Stimulated activated CD4-positive, alpha-beta T cell treated with anti-CD3 and anti-CD28 coated beads, Interleukin-15, amount 100 ng/mL, for 48 hours (primary cell): ENCODE measurements at places on chromosomes 5 and 9.

GRCh38 chr5:42542106-42542505 is 118.9 kb downstream of the GHR start:
- DNase-seq = no peak

DNA sequence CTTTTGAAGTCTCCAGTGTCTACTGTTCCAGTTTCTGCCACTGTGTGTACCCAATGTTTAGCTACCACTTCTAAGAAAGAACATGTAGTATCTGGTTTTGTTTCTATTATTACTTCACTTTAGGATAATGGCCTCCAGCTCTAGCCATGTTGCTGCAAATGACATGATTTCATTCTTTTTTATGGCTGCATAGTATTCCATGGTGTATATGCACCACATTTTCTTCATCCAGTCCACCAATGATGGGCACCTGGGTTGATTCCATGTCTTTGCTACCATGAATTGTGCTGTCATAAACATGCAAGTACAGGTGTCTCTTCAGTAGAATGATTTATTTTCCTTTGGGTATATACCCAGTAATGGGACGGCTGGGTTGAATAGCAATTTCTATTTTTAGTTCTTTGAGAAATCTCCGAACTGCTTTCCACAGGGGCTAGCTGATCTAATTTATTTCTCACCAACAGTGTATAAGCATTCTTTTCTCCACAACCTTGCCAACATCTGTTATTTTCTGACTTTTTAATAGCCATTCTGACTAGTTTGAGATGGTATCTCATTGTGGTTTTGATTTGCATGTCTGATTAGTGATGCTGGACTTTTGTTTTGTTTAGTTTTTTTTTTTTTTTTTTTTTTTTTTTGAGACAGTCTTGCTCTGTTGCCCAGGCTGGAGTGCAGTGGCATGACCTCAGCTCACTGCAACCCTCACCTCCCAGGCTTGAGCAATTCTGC is 68.9 kb downstream of the WDR41 start:
- no peak for DNase-seq

GRCh38 chr9:80932181-80932580 is 757.2 kb downstream of the TLE1 start:
- no peak for DNase-seq

DNA sequence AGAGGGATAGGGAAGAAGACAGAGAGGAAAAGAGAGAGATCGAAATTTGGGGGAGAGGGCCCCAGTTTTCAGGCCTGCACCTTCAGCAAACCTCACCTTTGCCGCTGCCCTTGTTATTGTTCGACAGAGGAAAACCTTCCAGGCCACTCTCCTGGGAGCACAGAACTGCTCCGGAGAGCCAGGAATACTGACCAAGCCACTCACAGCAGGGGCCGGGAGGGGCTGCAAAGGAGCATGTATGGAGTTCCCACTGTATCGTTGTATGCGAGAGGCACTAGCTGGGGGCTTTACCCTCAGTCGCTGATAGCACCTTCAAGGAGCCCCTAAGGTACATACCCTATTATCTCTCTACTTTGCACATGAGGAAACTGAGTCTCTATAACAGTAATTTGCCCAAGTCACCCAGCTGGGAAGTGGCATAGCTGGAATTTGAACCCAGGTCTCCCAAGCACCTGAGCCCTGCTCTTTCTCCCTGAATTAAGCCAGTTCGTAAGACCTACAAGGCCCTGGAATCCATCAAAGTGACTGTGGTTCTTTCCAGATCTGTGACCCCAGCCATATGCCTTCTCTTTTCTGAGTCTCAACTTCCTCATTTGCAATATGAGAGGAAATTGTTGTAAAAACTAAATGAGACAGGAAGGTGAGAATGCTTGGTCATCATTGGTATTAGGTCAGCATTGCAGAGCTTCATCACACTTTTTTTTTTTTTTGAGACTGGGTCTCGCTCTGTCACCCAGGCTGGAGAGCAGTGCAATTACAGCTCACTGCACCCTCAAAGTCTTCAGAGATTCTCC is 21.0 kb upstream of the FOXE1 start:
- no peak for DNase-seq

GRCh38 chr9:15310107-15310850 is 3.3 kb upstream of the TTC39B start:
- no peak for DNase-seq

DNA sequence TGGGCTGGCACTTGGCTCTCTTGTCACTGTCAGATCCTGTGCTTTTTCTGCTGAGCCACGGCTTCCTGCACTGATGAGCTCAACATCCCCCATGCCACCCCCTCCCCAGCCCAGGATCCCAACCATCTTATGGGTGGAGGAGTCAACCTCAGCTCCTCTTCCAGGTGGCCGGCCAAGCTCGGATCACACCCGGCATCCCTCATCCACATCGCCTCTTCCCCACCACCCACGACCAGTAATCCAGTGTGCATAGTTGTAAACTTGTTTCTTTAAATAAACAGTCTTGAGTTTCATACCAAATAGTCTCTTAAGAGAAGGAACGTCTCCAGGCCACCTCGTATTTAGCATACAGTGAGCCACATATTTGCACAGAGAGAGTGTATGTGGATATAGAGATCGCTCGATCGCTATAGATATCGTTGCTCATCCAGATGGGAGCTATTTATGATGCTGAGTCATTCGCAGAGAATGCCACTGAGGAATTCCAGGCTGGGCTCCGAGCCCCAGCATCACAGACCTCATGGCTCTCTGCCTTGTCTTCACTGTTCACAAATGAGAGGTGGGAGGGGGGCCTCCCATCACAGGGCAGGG is 61.8 kb upstream of the CPLX2 start:
- no peak for DNase-seq

- DNase-seq = peak; percentile 88
Observed at GRCh38 chr9:120580051-120580896, at the start of gene CDK5RAP2. Gene CDK5RAP2, minus strand, starts transcription at chr9:120580167. Its CDS starts 189 bp downstream, at chr9:120579978.

DNA sequence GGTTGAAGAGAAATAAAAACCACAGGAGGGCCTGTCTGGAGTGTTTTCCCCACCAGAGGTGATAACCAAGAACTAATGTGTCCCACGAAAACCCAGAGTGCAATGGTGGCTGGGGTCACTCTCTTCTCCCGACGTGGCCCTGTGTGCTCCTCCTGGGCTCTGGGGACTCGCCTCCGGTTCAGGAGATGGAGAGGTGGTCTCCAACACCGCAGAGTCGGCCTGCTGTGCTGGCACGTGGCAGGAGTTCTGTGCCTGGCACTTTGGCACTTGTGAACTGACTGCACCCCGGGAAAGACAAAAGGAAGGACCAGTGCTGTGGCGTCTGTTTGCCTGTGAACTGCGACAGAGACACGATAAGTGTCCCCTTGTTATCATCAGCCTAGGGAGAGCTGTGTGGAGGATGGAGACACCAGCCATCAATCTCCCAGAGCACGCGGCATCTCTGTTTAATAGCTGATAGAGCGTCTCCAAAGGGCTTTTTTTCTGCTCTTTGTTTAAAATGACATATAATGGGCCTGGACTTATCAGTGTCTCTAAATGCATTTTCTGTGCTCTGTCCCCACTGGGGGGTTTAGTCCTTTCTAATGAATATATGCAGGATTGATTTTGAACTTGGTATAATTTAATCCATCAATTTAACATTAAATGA is 98.3 kb downstream of the MRPL36 start:
- no peak for DNase-seq

- no peak for DNase-seq
Observed at GRCh38 chr5:118479285-118479684, 509.1 kb downstream of the DTWD2 start.

DNA sequence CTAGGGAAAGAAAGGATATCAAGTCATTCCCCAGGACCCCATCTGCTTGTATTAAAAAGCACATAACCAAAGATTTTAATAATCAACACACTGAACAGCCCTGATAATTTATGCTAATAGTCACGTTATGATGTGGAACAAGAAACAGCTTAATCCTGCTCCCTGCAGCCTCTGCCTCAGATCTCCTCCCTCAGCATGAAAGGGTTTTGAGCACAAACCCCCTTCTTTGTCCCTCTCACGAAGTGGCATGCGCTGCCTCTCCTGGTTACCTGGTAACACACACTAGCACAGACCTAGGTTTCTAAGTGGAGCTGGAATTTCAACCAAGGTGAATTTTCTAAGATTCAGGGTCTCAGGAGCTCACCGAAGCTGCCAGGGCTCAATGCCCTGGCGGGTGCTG is 5.1 kb downstream of the IGFBPL1 start:
- no peak for DNase-seq

GRCh38 chr5:40754381-40755092 is 1.2 kb downstream of the TTC33 start:
- no peak for DNase-seq

DNA sequence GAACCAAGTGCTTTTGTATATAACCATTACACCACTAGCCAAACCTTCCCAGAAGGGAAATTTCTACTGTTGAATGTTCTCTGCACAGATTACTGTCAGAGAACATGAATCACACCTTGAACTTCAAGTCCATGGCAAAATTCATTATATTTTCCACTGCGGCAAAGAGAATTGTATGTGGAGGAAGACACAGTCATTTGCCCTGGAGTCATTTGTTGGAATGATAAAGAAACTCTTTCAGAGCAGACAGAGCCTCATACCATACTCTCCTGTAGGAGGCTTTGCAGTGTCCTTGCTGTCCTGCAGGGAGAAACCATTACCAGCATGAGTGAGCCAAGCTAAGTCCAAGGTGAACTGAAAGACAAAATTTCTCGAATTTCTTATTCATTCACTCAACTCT is 369.0 kb downstream of the ARHGEF28 start:
- DNase-seq = no peak

GRCh38 chr5:72305194-72306142 is 14.6 kb downstream of the MRPS27 start:
- DNase-seq = no peak

DNA sequence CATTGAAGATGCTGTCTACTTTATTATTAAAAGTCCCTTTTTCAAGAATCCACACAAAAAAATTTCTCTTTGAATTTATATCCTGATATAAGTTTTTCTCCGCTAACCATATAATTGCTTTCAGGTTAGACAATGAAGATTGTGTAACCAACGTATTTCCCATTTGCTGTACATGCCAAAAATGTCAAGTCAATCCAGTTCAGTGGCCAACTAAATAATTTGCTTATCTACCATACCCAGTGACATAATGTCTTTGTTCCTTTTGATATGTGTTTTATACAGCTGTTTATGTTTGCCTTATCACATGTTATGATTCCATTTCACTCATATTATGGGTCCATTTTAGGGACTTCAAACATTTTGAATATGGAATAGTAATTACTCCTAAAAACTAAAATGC is 349.9 kb downstream of the EFNA5 start:
- no peak for DNase-seq

DNA sequence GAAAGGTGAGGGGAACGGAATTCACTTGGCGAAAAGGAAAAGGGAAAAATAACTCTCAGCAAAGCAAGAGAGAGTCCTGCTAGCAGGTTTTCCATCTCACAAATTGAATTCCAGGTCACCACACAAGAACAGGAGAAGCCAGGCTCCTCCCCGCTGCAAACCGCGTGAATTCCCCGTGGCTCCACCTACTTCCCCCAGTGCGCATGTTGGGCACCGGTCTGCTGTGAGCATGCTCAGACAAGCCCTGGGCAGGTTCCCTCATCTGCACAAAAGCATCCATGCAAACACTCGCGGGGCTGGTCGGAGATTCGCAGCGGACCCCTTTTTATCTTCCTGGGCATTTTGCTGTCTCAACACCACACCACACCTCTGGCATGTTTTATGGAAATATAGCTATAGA is 58.5 kb upstream of the S1PR3 start:
- no peak for DNase-seq

DNA sequence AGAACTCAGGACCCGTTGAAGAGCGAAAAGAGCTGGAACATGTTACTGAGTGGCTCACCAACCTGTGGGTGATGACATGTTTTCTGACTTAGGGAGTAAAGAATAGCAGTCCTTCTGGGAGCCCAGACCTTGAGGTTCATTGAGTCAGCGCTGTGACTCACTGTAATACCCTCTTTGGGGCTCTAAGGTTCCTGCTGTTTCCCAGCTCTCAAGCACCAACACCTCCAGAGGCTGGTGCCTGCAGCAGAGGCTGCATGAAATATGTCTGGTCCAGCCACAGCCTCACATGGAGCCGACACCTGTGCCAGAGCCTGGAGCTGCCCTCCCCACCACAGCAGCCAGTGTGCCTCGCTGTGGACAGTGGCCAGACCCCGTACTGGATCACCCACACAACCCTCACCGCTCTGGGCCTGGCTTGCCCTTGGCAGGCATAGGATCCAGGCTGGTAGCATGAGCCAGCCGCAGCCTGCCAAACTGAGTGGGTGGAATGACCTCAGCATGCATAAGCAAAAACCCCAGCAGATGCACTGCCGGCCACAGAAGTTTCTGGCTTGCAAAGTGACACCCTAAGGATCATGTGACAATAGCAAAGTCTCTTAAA is 143.5 kb upstream of the MRPS30 start:
- DNase-seq = no peak

DNA sequence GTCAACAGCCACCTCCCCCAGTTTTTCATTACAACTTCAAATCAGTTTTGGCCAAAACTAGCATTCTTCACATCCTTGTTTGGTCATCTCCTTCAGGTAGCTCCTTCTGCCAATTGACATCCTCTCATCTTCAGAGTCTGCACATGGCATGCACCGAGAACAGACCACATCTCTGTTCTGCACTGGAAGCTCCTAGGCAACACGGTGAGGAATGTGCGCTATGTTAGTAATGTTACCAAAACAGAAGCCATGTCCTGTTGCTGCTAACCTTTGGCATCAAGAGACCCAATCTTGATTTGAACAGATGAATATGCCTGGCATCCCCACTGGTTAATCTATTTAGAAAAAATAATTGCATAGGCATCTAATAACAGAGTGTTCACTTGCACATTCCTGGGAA is 5.1 kb upstream of the HK3 start:
- no peak for DNase-seq

GRCh38 chr5:1240496-1241260 is 15.5 kb downstream of the SLC6A18 start:
- no peak for DNase-seq

DNA sequence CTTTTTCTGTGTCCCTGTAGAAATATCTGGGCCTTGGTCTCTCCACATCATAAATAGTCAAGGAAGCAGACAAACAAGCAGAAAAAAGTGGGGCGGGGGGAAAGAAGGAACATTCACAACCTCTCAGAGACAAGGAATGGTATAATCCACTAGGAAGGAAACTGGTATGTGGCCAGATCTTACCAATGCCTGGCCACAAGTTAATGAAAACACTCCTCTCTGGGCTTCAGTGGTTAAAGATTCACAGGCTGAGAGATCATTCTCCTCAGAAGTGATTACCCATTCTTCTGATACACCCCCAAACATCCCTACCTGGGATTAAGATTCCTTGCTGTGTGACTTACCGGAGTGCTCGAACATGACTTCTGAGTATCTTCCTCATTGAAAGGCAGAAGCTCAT is 290.6 kb downstream of the MARCHF11 start:
- DNase-seq = no peak

- no peak for DNase-seq
Observed at GRCh38 chr9:33439731-33440130, 7.7 kb downstream of the AQP3 start.

- DNase-seq = no peak
Observed at GRCh38 chr5:56499491-56499890, 266.4 kb upstream of the ANKRD55 start.

- DNase-seq = no peak
Observed at GRCh38 chr9:4567601-4568000, 77.3 kb downstream of the SLC1A1 start.

GRCh38 chr9:121294151-121294743 is 26.3 kb downstream of the GSN start:
- DNase-seq = no peak
